ENCODE measurements at places on chromosomes 7 and 10.
A peak's percentile ranks its signal among the peaks of the same experiment; 100 is the strongest.

GRCh38 chr10:127024685-127025435 is 119.6 kb downstream of the DOCK1 start:
- DNase-seq: no peak

DNA sequence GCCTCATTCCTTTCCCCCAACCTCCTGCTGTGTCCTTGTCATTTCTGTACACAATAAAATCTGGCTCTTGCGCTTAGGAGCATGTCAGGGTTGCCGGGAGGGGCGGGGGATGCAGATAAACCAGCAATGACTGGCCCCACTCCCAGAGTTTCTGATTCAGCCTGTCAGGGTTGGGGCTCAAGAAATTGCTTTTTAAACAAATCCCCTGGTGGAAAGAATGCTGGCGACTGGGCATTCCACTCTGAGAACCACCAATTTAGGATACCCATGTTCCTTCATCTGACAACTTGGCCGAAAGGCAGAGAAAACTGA is 376.4 kb downstream of the TCERG1L start:
- no peak for DNase-seq

DNA sequence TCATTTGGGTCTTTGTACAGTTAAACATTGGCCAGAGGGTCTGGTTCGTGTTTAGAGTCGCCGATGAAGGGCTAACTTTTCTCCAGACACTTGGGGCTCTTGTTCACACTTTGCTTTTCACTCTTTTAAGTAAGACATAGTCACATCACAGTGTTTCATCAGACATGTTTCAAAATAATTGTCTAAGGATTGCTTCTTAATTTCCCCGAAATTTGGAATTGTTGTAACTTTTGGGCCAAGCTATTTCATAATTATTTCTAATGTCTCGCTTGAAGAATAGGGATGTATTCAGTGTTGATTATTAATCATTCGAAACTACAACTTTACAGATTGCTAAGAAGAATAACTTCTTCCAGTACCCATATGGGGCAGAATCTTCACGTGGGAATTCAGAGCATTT is 92.8 kb downstream of the TCF7L2 start:
- DNase-seq: no peak

DNA sequence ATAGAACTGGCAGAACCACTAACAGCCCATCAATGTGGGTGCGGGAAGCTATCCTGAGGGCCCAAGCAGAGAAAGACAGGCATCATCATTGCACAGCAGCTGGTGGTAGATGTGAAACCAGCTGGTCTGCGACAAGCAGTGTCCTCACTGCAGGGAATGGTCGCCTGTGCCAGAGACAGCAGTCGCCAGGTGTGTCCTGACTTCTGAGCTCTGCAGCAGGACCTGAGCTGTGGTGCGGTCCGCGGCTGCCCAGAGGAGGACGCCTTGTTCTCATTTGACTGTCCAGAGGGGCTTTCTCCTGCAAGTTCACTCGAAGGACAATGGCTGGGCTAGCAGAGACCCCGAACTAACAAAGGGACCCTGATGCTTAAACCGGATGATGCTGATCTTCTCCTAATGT is 97.4 kb downstream of the LRRC18 start:
- no peak for DNase-seq

- DNase-seq: no peak
Measured at GRCh38 chr7:30840141-30841024, 69.2 kb downstream of the MINDY4 start.

GRCh38 chr7:96596120-96596826 is 113.4 kb downstream of the SEM1 start:
- DNase-seq: no peak

- peak; percentile 28 for DNase-seq
Measured at GRCh38 chr7:105429746-105430612, 41.3 kb upstream of the SRPK2 start.

DNA sequence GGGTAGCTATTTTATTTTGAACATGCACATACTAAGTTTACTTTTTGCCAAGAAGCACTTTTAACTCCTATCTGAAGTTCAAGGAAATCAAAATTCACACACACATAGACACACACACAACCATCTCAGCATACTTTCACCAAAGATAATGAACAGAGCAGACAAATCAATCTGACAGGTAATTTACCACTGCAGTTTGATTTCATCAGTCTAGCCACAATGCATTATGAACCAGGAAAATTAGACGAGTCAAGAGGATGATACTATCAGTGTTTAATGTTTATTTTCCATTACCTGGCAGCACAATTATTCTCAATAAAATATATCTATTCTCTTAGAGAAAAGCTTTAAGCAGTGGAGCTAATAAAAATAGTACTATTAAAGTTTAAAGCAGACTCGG is 147.9 kb downstream of the ARHGAP12 start:
- DNase-seq: no peak

DNA sequence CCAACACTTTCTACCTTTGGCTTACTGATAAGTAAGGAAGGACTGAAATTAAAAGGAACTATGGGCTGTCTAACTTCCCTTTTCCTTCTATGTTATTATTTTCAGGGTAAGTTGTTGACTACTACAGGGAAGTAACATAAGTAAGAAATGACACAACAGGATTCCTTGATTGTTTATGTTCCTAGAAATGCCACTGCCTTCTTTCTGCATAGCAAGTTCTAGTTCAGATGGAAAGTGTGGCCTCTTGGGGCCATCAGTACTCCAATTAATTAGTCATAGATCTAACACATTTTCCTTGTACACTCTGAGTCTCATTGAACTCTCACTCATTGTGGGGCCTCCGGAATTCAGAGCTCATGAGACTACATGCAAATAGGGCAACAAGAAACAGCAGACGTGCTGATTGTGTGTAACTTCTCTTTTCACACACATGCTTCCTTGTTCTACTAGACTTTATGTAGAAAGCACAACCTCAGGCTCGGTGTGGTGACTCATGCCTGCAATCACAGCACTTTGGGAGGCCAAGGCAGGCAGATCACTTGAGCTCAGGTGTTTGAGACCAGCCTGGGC is 35.3 kb upstream of the HIBADH start:
- no peak for DNase-seq

GRCh38 chr7:139541600-139542307 is 18.3 kb downstream of the CLEC2L start:
- DNase-seq: no peak

GRCh38 chr7:44961844-44962482 is 16.9 kb downstream of the MYO1G start:
- DNase-seq: no peak

DNA sequence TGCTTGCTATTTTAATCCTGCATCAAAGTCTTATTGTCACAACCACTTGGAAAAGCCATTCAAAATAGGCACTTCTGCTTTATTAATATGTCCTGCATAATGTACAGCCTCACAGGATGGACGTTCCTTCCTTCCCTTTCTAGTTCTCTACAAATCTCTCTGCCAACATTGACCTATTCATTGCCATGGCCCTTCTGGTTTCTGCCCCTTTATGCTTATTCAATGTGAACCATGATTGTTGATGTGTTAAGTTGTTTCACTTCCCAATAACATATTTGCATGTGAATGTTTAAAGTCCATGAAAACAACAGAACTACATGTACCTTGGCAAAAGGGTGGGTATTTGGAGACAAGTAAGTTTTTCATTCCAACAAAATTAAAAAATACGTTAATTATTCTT is 45.7 kb downstream of the COL28A1 start:
- DNase-seq: no peak

DNA sequence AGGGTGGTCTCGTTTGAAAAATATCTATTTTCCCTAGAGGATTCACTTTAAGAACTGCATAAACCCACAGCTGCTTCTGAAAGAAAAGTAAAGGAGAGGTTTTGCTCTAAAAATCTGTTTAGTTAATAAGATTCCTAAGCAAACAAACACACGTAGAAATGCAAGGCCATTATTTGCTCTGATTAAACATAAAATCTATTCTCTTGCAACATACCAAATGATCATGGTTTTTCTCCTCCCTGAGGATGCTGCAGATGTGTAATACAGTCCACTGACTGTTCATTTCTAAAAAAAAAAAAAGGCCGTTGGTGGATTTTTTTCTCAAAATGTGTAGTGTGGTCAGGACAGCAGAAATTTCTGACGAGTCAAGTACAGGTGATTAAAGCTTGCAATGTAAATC is 98.6 kb downstream of the BUB3 start:
- no peak for DNase-seq

DNA sequence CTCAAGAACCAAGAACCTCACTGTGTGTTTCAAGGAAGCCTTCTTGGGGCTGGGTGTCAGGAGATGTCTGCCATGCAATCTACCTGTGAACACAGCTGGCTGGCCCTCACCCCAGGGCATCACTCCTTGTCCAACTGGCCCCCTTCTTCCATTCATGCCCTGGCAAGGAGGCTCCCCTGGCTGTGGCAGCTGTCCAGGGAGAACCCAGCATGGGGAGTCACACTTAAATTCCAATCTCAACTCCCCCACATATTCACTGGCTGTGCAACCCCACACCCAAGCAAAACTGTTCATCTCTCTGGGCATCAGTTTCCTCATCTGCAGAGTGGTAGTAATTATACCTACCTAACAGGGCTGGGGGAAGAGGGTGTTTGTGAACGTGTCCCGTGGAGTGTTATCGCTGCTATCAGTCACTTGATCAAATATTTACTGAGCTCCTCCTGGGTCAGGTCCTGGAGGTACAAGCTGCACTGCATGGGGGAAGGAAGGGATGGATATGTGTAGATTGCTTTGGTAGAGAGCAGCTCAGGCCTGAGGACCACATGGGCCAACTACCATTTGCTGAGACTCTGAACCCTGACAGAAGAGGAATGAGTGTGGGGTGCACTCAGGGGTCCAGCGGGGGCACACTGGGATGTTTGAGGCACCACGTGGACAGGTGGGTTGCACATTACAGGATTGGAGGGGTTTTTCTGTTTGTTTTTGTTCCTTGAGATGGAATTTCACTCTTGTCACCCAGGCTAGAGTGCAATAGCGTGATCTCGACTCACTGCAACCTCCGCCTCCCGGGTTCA is 2.1 kb upstream of the GPRIN2 start:
- DNase-seq: no peak

GRCh38 chr10:92699518-92700381 is 10.0 kb downstream of the HHEX start:
- no peak for DNase-seq

DNA sequence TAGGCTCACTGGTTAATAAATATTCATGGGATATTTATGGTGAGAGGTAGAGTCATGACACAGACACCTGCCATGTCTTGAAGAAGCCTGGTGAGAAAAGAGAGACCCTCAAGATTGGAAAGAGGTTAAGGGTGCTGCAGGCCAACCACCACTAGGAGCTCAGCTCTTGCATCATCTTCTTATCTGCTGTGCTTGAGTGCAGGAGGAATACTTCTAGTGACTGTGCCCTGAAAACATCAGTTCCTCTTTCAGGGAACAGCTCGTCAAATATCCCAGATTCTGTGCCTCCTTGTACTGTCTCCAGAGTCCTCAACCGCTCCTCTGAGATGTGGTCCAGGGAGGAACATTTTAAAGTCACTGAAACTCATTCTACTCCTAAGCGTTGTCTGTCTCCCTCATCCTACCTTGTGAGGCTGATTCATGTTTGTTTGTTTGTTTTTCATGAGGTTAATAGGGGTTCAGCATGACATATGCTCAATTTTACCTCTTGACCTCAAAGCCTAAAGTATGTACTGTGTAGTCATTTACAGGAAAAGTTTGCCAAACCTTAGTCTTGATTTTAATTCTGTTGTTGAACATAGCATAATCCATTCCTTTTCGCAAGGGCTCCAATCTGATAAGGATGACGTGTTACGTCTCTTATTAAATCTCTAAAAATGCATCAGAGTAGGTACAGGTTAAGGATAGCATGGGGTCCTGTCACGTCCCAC is 293.1 kb downstream of the C7orf25 start:
- no peak for DNase-seq

- DNase-seq: no peak
Measured at GRCh38 chr7:4730971-4731370, 44.5 kb upstream of the AP5Z1 start.

GRCh38 chr7:133815611-133816210 is 311.4 kb upstream of the LRGUK start:
- no peak for DNase-seq

DNA sequence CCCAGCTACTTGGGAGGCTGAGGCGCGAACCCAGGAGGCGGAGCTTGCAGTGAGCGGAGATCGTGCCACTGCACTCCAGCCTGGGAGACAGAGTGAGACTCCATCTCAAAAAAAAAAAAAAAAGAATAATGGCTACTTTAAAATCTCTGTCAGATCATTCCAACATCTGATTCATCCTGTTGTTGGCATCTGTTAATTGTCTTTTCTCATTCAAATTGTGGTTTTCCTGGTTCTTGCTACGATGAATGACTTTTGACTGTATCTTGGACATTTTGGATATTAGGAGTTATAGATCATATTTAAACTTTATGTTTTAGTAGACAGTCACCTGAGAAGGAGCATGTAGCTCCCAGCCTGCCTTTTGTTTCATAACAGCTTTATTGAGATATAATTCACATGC is 8.5 kb downstream of the TPST1 start:
- no peak for DNase-seq

- DNase-seq: no peak
Measured at GRCh38 chr10:24953675-24954074, 1.3 kb upstream of the PRTFDC1 start.

- DNase-seq: no peak
Measured at GRCh38 chr10:4004144-4004543, 219.1 kb upstream of the KLF6 start.

GRCh38 chr7:7720193-7720592 is 1.8 kb upstream of the RPA3 start:
- no peak for DNase-seq

DNA sequence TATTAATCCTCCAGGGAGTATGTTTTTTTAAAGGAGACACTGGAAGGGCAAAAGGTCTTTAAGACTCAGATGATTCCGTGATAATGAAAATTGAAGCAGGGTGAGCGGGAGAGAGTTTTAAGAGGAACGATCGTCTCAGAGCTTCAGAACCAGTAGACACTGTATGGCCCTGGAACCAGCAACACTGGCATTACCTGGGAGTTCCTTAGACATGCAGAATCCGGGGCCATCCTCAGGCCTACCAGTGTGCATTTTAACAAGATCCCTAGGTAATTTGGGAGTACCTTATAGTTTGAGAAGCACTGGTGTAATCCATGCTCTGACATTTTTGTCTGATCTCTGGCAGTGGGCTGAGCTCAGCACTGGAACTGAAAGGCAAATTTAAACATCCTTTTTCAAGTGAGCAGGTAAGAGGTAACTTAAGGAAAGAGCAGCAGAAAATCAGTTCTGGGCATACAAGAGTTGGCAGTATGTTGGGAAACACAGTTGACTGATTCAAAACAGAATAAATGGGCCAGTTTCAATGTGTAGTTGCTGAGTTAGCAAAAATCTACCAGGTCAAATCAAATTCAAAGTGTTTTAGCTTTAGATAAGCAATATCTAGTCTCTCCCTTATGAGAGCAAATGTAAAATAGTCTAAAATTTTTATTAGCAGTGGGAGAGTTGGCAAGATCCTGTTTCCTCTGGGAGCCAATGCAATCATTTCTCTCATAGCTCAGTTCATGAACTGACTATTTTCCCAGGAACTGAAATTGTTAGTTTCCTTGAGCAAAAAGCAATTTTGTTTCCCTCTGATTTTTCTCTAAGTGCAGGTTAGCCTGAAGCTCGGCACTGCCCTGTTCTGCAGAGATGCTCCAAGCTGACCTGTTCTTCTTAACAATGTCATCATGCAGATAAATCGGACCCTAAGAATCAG is 97.2 kb upstream of the ELMO1 start:
- DNase-seq: no peak

Data from stimulated activated CD4-positive, alpha-beta T cell treated with anti-CD3 and anti-CD28 coated beads, Interleukin-2, amount 100 ng/mL, for 48 hours (primary cell).